ENCODE measurements at places on chromosomes 11 and 22.

DNA sequence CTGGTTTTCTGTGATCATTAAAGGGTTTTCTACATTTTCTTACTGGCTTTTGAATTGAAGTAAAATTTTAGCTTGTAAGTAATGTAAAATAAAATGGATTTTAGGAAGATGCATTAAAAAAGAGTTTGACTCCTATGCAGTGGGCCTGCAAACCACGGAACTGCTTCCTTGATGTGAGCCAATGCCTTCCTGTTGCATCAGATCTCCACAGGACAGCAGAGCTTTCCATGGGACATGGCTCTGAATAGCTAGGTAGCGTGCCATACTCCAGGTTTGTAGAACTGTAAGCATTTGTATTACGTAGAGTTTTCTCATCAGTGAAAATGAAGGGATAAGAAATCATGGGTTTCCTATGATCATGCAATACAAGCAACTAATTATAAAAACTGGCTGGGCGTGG lies 133.4 kb downstream of the SWAP70 start:
- no peak for DNase-seq

DNA sequence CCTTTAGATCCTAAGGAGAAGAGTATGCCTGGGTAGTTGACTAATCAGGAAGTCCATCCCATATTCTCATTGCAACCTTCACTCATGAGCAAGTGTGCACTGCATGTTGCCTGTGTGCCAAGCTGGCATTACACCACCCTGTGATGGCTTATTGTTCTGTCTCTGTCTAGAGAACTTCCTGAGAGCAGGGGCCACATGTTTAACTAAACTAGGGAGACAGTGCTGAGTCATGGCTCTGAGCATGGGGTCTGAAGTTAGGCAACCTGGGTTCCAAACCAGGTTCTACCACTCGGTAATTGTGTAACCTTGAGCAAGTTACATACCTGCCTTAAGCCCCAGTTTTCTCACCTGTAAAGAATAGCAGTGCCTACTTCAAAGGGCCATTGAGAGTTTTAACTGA lies 39.6 kb downstream of the CSNK2A3 start:
- no peak for DNase-seq

DNA sequence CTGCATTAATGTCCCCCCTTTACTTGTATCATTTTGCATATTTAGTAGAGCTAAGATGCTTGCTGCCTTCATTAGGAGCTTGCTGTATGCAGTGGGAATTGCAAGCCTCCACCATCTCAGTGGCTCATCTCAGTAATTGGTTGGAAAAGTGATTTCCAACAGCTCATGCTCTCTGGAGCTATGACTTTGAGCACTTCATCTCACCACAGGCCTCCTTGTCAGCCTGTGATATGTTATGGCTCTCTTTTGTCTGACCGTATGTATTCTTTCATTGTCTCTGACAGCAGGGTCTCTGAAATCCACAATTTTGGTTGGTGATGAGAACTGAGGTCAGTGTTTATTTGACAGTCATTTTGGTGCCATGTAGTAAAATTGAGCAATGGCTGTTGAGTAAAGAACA lies 345.1 kb downstream of the FAT3 start:
- no peak for DNase-seq

DNA sequence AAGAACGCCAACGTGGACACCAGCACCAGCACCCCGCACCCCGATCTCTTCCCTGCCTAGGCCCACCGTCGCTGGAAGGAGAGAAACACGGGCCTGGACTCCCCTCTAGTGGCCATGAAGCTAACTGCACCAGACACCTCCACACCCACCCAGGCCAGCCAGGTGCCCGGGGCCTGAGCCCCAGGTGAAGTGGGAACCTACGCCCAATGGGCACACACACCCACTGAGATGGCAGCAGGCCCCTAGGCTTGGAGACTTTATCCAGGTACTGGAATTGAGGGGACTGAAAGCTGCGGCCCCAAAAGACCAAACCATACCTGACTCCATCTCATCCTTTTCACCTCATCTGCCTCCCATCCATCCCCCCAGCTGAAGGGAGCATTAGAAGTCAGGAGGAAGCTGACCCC lies 81.0 kb downstream of the BUD13 start:
- DNase-seq = peak; percentile 20

GRCh38 chr11:82980947-82981346 lies 79.4 kb downstream of the DDIAS start:
- no peak for DNase-seq

- no peak for DNase-seq
Observed at GRCh38 chr11:130180491-130180890, 20.9 kb downstream of the ST14 start.

DNA sequence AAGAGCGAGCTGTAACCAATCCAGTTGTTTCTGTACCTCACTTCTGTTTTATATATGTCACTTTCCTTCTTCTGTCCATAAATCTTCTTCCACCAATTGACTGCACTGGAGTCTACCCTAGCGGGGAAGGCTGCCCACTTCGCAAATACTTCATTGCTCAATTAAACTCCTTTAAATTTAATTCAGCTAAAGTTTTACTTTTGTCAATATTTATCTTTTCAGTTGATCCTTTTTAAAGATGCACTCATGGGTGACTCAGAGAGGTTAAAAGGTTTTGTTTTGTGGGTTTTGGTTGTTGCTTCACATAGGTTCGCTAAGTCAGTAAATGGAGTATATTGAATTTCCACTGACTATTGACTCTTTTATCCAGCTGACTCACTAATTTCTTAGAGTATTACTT lies 597.2 kb downstream of the DLG2 start:
- no peak for DNase-seq

GRCh38 chr11:12812849-12813248 lies 138.6 kb downstream of the TEAD1 start:
- no peak for DNase-seq

GRCh38 chr11:125959931-125960330 lies 14.1 kb downstream of the VSIG10L2 start:
- no peak for DNase-seq

- DNase-seq = no peak
Observed at GRCh38 chr22:33803371-33804282, 116.6 kb downstream of the LARGE1 start.

- no peak for DNase-seq
Observed at GRCh38 chr11:95556342-95557163, 233.0 kb downstream of the FAM76B start.

DNA sequence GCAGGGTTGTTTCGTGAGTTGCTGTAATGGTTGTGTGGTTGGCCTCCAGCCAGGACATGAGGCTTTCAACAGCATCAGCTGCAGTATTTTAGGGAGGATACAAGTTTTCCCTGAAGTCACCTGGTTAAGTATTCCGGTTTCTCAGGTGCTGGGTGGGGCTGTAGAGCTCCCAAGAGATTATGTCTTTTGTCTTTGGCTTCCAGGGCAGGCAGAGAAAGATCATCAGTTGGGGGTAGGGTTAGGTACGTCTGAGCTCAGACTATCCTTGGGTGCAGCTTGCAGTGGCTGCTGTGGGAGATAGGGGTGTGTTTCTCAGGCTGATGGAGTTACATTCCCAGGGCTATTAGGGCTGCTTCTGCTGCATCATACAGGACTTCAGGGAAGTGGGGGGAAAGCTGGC lies 47.5 kb upstream of the MRGPRX1 start:
- no peak for DNase-seq

DNA sequence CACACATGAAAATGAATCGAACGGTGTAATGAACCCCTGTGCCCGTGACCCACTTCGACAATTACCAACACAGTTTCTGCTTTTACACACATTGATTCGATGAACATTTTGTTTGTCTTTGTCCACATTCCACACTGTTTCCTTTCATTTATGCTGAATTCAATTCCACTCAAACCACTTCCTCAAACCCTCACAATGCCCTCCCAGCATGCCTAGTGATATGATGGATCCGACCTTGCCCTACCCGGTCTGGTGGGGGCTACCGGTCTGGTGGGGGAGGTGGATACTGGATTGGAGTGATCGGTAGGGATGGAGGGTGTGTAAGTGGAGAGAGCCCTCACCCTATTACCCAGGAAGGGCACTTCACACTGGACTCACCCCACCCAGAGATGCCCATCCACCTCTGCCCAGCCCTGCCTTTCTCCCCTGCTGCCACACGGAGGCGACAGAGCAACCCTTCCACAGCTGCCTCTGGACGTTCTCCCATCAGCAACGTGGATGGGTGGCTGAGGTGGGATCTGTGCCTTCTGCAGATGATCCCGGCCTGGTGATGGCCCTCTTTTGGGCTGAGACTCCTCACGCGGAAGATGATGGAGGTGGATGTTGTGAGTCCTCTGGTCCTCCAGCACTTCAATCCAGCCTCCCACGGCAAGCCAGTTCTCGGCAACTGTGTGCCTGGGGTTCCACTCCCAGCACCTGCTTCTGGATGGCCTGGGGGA lies 33.0 kb upstream of the P2RY2 start:
- DNase-seq = peak; percentile 52

DNA sequence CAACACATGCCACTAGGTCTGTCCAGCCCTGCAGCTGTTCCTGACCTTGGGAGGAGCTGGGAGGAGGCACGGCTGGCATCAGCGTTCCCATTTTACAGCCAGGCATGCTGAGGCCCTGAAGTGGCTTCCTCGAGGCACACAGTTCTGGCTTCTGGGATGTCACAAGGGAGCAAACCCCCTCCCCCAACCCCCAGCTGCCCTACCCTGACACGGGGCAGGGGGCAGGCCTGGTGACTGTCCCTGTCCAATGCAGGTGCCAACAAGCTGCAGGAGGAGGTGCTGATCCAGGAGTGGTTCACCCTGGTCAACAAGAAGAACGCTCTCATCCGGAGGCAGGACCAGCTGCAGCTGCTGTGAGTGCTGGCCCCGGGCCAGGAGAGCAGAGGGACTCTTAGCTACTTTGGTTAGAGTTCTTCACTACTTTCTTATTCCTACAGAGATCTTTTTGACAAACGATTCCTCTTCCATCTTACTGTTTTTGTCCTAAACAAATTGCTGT lies 5.3 kb downstream of the KCNK7 start:
- DNase-seq = no peak

- DNase-seq = no peak
Observed at GRCh38 chr11:18490736-18491485, 35.3 kb downstream of the LDHAL6A start.

DNA sequence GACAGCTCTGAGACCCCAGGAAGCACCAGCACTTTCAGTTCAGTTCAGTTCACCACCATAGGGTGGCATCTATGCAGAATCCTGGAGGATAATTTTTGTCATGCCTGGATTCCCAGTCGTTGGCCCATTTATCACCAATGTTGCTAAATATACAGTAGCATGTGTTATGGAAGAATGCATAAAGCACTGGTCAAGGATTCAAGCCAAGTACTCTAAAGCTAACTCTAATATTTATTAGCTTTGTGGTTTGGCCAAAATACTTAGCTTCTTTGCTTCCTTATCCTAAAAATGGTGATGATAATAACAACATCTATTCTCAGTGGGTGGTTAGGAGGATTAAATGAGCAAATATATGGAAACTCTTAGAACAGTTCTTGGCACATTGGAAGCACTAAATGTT lies 294.7 kb upstream of the ZC3H12C start:
- DNase-seq = no peak

DNA sequence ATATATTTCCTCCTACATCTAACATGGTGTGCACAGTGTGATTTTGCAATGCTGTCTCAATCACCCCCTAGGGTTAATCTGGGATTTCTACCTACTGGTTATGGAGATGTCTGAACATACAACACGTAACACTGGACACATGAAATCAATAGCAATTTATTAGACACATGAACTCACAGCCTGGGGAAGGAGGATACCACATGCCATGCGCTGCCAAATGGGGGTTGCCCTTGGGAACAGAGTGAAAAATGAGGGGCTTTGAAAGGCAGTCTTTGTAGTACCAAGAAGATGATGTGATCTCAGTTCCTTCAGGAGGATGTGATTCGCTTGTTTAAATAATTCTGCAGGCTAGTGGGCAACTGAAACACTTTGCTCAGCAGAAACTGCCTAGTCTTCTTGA lies 253.6 kb upstream of the LRRC4C start:
- no peak for DNase-seq

GRCh38 chr22:43511276-43511910 lies 99.6 kb downstream of the MPPED1 start:
- no peak for DNase-seq

GRCh38 chr11:17396598-17397310 lies 8.3 kb upstream of the KCNJ11 start:
- DNase-seq = no peak

DNA sequence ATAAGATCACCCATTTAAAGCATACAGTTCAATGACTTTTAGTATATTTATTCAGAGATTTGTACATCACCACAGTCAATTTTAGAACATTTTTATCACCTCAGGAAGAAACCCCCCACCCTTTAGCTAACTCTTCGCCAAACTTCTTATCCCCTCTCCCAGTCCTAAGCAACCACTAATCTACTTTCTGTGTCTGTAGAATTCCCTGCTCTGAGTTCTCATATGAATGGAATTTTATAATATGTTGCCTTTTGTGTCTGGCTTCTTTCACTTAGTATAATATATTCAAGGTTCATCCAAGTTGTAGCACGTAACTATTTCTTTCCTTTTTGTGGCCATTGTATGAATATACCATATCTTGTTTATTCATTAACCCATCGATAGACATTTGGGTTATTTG lies 3.6 kb downstream of the ANKRD13D start:
- no peak for DNase-seq

DNA sequence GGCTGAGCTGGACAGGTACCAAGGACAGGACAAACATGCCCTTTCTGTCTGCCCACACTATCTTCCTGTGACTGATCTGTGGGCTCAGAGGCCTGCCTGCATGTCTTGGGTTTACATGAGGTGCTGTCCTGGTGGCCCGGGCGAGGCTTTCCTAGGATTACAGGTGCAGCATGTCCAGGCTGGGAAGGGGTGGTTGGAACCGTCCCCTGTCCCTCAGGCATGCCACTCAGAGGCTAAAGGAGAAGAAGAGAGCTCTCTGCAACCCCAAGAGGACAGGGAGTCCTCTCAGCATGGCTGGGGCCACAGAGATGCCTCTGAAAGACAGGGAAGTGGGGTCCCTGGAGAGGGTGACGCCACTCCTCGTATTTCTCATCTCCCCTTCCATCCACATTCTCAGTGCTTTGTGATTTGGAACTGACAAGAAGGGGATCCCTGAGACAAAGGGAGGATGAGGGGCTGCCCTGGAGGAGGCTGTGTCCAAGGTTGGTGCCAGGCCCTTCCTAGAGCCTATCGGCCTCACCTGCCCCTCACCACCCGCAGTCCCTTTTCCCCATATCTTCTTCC lies 64.6 kb upstream of the LMO1 start:
- DNase-seq = no peak

DNA sequence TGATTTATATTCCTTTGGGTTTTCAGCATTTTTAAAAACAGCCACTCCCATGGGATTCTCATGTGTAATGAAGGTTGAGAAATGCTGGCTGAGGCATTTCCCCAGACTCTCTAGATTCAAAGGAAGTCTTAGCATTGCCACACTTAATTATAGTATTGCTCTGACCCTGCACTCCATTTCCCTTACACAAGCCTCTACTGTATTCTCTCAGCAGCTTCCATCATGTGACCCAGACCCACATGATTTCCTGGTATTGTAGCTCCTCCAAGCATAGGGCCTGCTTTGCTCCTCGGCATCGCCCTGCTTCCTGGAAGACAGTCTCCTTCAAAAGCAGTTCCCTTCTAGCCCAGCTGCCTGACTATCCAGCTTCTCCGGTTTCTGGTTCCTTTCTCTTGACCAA lies 261.5 kb downstream of the LARGE1 start:
- DNase-seq = no peak

All from CD4-positive, alpha-beta T cell treated with Interferon gamma for 1 hour (primary cell).